ENCODE measurements at places on chromosomes 2 and 18.

GRCh38 chr2:33081691-33082090, 134.9 kb downstream of the LTBP1 start:
- DNase-seq: no peak

DNA sequence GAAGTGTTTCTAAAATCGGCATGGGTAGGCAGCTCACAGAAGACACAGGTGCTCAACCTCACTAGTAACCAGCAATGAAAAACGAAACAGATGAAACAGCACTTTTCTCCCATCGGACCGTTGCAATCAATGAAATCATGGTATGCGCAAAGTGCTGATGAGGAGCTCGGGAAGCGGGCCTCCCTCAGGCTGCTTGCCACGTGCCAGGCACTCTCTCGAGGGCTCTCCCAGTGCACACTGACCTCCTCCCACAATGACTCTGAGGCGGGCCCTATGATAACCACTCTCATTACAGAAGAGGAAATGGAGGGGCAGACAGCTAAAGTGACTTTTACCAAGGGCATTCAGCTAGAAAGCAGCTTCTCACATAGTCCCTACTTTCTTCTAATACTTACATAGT, 3.8 kb upstream of the ANKRD23 start:
- DNase-seq: no peak

GRCh38 chr2:71006955-71007799, 12.5 kb upstream of the TEX261 start:
- no peak for DNase-seq

GRCh38 chr18:79248495-79249060, 147.2 kb upstream of the NFATC1 start:
- no peak for DNase-seq

- DNase-seq: no peak
Observed at GRCh38 chr2:99422599-99422998, 67.2 kb downstream of the REV1 start.

DNA sequence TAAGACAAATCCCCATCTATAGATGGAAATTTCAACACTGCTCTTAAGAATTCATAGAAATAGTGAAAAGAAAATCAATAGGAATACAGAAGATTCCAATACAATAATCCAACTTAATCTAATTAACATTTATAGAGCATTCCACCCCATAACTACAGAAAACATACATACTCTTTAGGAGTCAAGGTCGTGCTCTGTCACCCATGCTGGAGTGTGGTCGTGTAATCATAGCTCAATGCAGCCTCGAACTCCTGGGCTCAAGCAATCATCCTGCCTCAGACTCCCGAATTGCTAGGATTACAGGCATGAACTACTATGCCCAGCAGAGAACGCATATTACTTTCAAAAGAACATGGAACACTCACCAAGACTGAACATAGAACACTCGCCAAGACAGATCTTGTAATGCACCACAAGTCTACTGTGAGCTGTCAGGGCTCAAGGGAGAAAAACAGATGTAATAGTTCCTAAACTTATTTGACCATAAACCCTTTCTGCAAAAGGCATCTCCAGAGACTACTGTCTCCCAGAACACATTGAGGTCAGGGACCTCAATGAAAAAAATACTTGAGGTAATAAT, 14.1 kb downstream of the MEMO1 start:
- DNase-seq: no peak

DNA sequence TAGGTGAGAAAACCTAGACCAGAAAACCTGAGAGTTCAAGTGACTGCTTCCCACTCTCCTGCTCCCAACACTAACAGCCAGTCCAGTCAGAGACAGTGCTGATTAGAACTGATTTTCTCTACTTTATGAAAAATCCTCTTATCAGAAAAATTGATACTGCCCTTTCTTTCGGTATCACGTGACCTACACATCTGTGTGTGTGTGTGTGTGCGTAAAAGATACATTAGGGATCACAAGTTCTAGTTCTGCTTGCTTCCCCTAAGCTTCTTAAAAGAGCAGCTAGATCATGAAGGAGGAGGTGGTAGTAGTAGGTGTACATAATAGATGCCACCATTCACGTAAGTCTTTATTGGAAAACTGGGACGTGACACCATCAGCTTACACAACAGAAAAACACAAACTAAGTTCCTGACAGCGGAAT, 1.5 kb downstream of the ARL5A start:
- no peak for DNase-seq

DNA sequence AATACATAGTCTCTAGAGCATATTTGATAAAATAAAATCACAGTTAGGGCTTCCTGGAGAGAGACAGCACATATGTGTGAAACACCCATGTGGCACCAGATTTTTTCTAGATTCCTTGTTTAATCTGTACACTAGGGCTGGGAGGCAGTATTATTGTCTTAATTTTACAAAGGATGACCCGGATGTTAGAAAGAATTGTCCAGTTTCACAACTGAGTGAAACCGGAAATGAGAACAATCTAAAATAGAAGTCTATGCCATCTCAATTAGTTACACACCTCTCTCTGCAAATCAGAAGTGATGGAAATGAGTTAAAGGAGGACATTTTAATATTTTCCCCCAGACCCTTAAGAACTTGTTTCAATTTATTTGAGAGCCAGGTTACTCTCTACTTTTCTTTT, 463.7 kb upstream of the DSEL start:
- DNase-seq: no peak

DNA sequence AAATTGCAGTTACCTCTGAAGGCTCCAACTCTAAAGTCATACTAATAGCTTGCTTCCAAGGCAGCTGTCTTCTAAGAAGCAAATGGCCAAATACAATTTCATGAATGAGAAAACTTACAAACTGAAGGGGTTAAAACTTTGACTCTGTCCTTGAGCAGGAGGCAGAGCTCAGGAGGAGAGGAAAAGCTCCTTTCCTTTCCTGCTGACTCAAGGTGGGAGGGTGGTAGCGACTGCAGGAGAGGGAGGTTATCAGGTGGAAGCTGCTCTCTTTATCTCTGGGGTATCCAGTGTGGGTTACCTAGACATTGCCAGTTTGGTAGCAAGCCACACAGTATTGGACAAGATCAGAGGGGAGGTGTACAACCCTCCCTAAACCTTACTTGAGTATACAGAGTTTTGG, 2.7 kb upstream of the EFEMP1 start:
- no peak for DNase-seq

- no peak for DNase-seq
Observed at GRCh38 chr18:62448426-62448825, 74.4 kb upstream of the ZCCHC2 start.

DNA sequence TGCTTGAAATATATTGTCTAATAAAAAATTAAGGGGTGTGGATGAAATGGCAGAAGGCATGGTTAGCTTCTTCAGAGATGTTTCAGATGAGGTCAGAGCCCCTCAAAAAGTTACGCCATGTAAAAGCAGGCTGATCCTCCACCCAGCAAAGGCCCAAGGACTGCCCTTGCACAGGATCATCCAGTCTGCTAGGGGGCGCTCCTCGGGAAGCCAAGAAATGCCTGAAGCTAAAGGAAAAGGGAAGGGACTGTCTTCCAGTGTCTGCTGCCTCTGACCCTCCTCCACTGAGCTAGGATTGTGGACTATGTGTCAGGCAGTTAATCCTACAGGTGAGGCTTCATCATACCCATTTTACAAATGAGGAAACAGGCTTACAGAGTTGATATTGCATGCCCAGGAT, 33.8 kb upstream of the TEX51 start:
- DNase-seq: no peak

GRCh38 chr2:100853909-100854810, 34.2 kb downstream of the NPAS2 start:
- no peak for DNase-seq

- no peak for DNase-seq
Observed at GRCh38 chr2:150520887-150521664, 33.6 kb upstream of the RND3 start.

DNA sequence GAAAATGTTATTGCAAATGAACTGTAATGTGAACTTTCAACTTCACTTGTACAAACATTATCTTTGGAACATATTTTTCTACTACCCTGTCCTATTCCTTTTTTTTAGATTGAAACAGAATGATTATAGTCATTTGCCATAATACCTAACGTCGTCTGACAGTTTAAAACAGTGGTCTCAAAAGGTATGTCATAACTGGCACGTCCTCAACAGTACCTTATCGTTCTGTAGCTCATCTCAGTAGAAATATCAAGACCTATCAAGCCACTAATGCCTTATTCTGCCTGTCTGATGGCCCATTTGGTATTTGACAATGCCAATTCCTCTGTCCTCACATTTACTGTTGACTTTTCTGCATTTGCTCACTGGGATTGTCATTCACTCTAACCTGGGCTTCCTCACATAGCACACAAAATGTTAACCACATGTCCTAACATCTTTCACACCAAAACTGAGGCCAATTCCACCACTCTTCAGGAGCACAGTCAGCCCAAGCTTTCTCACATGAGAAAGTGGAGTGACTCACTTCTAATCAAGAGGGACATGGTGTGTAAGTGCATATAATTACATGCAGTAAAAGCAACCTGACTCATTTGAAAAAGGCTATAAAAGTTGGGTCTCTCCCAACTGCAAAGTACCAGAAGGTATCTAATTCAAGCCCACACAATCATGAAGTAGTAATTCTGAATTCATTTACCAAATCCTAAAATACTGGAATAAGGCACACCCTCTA, 34.8 kb downstream of the DNER start:
- no peak for DNase-seq

DNA sequence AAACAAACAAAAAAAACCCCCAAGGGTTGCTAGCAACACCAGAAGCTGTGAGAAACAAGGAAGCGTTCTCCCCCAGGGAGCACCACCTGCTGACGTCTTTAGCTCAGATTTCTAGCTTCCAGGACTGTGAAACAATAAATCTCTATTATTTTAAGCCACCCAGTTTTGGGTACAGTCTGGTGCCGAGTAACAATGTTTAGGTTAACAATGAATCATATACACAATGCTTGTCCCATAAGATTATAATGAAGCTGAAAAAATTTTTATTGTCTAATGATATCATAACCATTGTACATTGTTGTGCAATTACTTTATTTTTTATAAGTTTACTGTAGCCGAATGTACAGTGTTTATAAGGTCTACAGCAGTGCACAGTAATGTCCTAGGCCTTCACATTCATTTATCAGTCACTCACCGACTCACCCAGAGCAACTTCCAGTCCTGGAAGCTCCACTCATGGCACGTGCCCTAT, 72.1 kb upstream of the CAB39 start:
- no peak for DNase-seq

DNA sequence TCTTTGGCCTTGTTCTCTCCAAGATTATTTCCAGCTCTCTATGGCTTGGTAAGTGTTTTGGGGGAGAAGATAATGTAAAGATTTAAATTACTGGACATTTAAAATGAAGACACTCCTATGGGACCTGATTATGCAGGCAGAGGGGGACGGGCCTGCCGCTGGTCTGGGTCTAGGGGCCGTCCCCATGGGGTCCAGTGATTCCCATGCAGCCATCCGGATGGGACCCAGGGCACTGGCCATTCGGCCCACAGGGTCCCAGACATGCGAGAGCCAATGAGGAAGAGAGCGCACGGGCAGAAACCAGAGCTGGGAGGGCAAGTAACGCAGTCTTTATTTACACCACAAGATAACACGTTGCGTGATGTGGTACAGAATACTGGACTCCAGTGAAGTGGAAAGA, 200.0 kb downstream of the TWIST2 start:
- DNase-seq: no peak

DNA sequence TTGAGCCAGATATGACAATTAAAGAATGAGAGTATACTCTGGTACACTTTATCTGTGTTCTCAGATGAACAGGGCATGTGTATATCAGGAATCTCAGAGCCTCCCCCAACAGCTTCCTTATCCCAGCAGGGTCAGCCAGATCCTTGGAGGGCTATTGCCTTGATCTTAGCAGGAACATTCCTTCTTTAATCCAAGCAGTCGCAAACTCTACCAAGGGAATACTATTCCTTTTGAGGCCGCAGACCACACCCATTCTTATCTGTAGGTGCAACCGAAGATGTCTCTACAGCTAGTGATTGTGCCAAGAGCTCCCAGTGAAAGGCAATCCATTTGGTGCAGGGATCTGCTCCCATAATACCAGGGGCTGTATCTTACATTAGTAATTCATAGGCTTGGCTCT, 118.3 kb upstream of the DOK6 start:
- DNase-seq: no peak

- DNase-seq: no peak
Observed at GRCh38 chr18:25494888-25495287, 142.9 kb upstream of the ZNF521 start.

GRCh38 chr2:132911726-132912724, 242.0 kb upstream of the LYPD1 start:
- DNase-seq: no peak

GRCh38 chr2:239469106-239469960, 68.5 kb upstream of the HDAC4 start:
- DNase-seq: no peak

GRCh38 chr2:66531567-66531966, 96.6 kb downstream of the MEIS1 start:
- no peak for DNase-seq

DNA sequence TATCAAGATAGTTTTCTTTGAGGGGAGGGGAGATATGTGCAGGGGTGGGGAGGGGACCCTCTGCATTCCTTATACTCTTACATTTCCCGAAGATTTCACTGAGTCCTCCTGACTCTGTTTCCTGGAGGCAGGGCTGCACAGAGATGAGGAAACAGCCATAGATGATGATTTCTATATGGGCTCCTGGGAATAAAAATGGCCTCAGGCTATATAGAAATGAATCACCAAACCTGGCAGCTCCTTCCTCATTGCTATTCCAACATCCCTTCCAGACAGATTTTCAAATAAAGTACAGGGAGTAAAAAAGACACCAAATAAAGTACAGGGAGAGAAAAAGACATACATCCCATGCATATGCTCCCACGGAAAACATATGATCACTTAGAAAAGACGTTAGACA, 474.8 kb upstream of the RAB6C start:
- DNase-seq: no peak

GRCh38 chr2:123659120-123659519, 366.0 kb upstream of the CNTNAP5 start:
- DNase-seq: no peak

- no peak for DNase-seq
Observed at GRCh38 chr2:122105877-122106206, 350.4 kb downstream of the TSN start.

- DNase-seq: no peak
Observed at GRCh38 chr2:227402321-227402720, 14.6 kb upstream of the SCYGR1 start.

GRCh38 chr2:38159597-38159996, 83.6 kb upstream of the CYP1B1 start:
- no peak for DNase-seq

DNA sequence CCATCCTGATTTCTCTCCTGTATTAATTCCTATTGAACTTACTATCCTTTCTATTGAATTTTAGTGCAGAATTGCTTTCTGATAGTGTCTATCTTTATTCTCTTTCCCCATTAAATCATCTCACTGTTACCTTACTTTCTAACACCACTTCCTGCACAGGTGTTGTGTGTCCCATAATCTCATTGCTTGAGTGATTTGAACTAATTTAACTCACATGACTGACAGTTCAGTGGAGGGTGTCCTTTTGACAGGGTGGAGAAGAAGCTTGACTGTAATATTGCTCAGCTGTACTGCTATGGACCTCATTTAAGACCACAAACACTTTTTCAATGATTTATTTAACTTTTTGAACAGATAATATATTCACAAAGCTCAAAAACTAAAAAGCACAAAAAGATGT, 211.8 kb downstream of the NRXN1 start:
- DNase-seq: no peak

GRCh38 chr2:158095912-158096311, 5.8 kb upstream of the UPP2 start:
- no peak for DNase-seq
